PC-3 (cell line): ENCODE measurements at places on chromosomes 12 and 14.

DNA sequence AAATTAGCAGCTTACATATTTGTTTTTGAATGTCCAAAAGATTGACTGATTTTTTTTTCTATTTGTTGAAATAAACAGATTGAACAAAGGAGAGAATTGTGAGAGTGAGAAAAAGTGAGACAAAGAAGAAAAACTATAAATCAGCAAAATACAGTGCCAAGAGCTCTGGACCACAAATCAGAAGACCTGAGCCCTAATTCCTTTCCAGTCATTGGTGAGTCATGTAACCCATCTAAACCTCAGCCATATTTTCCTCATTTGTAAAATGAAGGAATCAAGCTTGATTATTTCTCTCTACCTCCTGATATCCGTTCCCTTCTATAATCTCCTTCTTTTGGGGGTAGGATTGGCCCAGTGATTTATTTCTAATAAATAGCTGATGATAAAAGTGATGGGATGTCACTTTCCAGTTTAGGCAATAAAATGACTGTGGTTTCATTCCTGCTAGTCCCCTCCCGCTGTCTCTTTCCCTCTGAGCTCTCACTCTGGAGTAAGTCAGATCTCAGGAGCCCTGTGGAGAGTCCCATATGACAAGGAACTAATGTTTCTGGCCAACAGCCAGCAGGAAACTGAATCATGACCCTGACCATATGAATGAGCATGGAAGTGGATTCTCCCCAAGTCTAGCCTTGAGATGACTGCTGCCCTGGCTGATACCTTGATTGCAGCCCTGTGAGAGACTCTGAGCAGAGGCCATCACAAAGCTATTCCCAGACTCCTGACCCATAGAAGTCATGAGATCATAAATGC lies 218.9 kb downstream of the ACSS3 start:
- no peak overlapping the region for H3K4me3 ChIP-seq
- no peaks in the 10 kb centered on the region for H3K27me3 ChIP-seq
- DNase-seq: peak; percentile 6
- H3K36me3 ChIP-seq: no peaks in the 10 kb centered on the region
- no peaks in the 10 kb centered on the region for H3K4me1 ChIP-seq

DNA sequence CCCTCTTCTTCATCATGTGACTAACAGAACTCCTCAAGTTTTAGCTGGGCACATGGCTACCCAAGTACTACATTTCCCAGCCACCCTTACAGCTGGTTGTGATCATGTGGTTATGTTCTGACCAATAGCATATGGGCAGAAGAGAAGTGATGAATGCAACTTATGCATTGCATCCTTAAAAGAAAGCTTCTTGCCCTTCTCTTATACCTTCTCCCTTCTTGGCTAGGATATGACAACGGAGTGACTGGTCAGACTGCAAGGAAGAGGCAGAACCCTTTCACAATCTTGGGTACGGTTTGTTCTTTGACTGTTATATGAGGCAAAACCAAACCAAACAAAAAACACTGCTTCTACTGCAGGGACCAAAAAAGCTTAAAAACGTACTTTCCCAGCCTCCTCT lies 66.5 kb upstream of the MAX start:
- H3K4me3 ChIP-seq: no peak overlapping the region
- H3K27me3 ChIP-seq: no peaks in the 10 kb centered on the region
- peak; percentile 38 for DNase-seq
- no peak overlapping the region for H3K27ac ChIP-seq
- no peaks in the 10 kb centered on the region for H3K36me3 ChIP-seq
- peaks cover 18% of the 10 kb centered on the region for H3K4me1 ChIP-seq

GRCh38 chr12:115774148-115774895 lies 503.2 kb downstream of the MED13L start:
- H3K4me1 ChIP-seq: peaks cover 8% of the 10 kb centered on the region; the same call in 1 of the 2 replicates
- H3K27ac ChIP-seq: no peak overlapping the region
- no peaks in the 10 kb centered on the region for H3K36me3 ChIP-seq
- H3K27me3 ChIP-seq: 0 out of 2 replicates have a peak, but pooled peaks cover 4% of the 10 kb centered on the region

- H3K36me3 ChIP-seq: no peaks in the 10 kb centered on the region
- DNase-seq: no peak
- no peaks in the 10 kb centered on the region for H3K4me1 ChIP-seq
- H3K27me3 ChIP-seq: no peaks in the 10 kb centered on the region
- no peak overlapping the region for H3K27ac ChIP-seq
Measured at GRCh38 chr14:81416194-81416952, 16.2 kb upstream of the STON2 start.

DNA sequence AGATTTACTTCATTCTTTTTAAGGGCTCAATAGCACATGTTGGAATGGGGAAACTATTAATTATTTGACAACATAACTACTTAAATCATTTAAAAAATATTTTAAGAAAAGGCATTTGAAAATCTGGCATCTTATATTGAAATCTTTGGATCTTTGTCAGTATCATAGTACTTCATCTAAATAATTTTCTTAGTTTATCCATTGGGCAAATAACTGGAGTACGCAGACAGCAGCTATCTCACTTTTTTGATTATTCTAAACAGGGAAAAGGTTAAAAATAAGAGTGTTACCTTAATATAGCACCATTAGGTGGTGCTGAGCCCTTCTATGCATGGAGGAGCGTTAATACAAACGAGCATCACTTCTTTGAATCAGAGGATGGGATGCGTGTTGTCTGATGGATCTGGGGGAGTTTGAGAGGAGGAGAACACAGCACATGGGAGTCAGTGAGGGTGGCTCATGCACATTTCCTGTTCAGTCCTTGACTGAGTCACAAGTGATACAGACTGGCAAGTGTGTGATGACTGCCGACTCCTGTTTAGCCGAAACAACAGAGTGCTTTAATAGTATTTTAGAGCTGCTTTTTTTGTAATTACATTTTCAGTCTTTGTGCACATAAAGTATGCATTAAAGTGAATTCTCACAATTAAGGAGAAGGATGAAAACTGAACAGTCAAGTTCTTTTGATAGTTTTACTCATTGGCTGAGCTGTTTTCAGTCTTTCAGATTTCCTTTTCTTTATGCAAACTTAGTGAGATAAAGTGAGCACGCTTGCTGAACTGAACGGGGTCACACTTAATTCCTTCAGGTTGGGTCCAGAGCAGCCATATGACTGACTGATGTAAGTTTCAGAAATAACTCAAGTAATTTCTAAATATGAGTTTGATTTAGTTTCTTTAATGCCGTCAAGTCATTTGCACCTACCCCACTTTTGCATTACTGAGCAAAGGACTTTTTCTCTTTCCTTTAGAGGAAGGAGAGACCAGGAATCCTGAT lies 92.7 kb downstream of the DIP2B start:
- peak; percentile 83 for DNase-seq
- H3K27ac ChIP-seq: peak overlapping the region; percentile 61

GRCh38 chr12:45789025-45789424 lies 59.5 kb downstream of the ARID2 start:
- no peaks in the 10 kb centered on the region for H3K4me1 ChIP-seq
- H3K4me3 ChIP-seq: no peak overlapping the region
- no peak overlapping the region for H3K27ac ChIP-seq
- H3K27me3 ChIP-seq: no peaks in the 10 kb centered on the region
